Suppressor macrophage treated with lipopolysaccharide for 1 hour (primary cell): ENCODE measurements at places on chromosomes 5 and 9.
A peak's percentile ranks its signal among the peaks of the same experiment; 100 is the strongest.

- no peak for DNase-seq
Observed at GRCh38 chr5:98637116-98637515, 136.3 kb upstream of the RGMB start.

GRCh38 chr5:16935231-16936149, 598 bp downstream of the MYO10 start:
- peak; percentile 64 for DNase-seq

GRCh38 chr5:84032324-84032723, 311.7 kb upstream of the HAPLN1 start:
- DNase-seq: no peak

GRCh38 chr5:862367-863243, 11.8 kb upstream of the ZDHHC11 start:
- no peak for DNase-seq

- peak; percentile 18 for DNase-seq
Observed at GRCh38 chr9:68949271-68950000, 64.5 kb downstream of the PRKACG start.

DNA sequence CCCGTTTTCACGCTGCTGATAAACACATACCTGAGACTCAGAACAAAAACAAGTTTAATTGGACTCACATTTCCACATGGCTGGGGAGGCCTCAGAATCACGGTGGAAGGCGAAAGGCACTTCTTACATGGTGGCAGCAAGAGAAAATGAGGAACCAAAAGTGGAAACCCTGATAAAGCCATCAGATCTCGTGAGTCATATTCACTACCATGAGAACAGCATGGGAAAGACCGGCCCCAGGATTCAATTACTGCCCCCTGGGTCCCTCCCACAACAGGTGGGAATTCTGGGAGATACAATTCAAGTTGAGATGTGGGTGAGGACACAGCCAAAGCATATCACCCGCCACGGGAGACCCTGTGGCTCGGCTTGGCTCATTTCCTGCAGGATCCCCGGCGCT, 20.2 kb downstream of the EXD3 start:
- DNase-seq: peak; percentile 51

GRCh38 chr5:104494083-104494482, 931.5 kb upstream of the NUDT12 start:
- no peak for DNase-seq

DNA sequence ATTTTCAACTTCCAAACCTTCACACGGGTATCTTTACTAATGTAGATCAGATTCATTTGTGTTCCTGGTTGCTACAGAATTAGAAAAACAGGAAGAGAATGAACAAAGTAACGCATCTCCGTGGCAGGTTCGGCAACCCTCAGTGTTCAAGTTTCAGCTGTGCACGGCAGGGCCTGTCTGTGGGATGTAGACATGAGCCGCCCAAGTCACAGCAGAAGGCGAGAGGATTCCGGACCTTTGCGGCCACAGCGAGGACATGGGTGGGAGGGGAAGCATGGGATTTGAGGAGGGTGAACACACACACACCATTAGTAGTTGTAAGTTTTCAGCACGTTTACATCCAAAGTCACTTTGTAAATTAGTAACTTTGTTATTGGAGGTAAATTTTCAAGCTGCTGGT, 31.7 kb upstream of the CEP72 start:
- no peak for DNase-seq

DNA sequence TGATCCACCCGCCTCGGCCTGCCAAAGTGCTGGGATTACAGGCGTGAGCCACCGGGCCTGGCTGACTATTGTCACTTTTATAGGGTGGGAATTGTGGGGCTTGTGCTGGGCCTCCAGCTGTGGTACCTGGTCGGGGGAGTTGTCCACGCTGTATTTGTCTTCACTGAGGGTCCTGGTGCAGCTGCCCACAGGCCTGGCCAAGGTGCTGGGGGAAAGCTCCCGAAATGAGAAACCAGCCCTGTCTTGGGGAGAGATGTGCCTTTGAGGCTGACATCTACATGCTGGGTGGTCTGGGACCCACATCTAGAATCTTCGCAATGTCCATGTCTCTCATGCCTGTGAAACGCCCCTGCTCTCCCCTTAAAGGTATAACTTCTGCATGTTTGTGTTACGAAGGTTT, 2.6 kb downstream of the EXOC3 start:
- no peak for DNase-seq

DNA sequence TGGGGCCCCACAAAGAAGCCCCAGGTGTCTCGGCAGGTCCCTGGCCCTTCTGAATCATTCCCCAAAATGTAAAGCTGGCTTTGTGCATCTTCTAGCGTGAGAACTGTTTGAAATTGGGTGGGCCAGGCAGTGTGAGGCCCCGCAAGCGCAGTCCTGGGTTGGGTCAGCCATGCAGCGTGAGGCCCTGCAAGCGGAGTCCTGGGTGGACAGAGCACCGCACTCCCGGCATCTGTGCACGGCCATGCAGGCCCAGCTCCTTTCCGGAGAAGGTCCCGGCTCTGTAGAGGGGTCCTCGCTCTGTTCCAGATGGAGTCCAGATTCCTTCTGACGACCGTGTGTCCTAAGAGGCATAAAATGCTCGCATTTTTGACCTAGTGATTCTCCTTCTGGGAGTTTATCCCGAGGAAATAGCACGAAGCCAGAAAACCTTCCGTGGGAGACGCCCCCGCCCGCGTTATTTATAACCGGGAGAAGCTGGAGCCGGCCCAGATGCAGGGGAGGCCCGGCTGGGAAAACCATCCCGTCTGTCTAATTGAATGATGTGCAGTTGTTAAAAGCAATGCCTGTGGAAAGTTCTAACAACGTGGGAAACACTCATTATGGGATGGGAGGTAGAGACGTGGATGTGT, 19.4 kb upstream of the NOTCH1 start:
- no peak for DNase-seq

DNA sequence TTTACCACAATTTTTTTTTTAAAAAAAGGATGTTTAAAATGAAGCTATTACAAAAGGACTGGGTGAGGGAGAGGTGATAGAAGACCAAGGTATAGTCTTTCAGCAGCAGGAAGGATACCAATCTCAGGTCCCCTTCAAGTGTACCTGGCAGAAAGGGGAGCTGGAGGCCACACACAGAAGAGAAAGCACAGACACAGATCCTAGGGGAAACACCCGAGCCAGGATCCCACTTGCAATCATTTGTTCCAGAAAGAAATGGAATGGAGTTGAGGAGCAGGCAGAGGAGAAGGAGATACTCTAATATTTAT, 5.6 kb downstream of the GNPDA1 start:
- DNase-seq: no peak
